PC-3 (cell line): ENCODE measurements at places on chromosomes 7 and 10. TPM values are rescaled to one million over a fixed set of nuclear protein-coding genes. Genes with fewer than 3 reads are reported as not detected.

- peak; percentile 70 for DNase-seq
Measured at GRCh38 chr10:59993931-59994330, 87.6 kb upstream of the CCDC6 start.

DNA sequence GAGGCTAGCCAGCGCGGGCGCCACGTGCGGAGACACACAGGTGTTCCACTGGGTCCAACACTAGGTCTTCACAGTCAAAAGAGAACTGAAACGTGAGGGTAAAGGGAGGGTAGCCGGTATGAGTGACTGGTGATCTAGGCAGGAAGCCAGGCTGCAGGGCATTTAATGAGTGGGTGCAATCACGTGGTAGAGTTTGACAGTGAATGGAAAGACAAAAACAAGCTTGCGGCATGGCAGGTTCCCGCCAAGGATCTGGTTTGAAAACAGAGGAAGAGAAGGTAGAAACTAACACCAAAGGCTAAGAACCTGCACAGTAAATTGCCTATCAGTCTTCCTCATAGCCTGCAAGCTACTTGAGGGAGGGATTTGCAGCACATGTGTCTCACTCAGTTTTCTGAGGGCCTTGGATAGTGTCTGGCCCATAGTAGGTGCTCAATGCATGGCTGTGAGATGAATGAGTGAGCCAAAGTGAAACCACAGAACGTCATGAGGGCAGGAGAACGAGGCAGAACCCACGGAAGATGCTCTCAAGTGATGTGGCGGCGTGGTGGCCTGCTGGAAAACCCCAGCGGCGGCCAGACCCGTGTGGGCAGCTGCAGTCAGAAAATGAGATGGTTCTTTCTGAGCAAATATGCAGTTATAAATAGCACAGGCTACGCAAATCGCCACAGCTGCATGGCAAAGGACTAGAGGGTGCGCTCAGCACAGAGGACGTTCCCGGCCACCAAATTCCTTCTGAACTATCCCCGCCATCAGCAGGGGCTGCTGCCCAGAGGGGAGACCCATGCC is 183.6 kb upstream of the NFE2L3 start:
- no peak for DNase-seq

DNA sequence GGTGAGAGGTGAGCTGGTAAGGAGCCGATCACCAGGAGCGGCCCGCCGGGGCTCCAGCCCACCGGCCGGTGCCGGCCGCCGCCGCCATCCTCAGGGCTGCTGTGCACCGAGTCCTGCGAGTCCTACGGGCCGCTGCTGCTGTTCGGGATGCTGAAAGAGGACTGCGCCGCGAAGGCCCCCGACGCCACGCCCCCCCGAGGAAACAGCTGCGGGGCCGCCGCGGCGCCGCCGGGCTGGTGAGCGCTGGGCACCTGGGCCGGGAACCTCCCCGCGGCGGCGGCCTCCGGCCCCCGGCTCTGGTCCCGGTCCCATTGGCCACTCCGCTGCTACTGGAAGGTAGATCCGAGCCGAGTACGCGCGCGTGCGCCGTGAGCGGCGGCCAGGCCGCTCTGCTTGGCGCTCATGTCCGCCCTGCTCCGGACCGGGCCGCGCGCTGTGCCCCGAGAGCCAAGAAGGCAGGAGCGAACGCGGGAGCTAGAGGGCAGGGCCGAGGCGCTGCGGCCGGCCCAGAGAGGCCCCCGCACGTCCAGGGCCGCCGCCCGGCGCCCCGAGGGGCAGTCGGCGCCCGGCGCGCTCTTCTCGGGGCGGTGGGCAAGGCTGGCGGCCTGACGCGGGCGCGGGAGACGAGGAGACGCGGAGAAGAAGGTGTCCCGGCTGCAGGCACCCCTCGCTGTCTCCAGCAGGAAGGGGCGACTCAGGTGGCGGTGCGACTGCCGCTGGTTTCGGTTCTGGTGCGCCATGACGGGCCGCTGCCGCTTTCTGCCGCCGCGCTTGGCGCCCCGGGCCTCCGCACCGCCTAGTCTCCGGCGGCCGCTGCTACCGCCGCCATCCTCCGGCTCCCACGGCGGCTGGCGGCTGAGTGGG is 121.3 kb upstream of the WIPF3 start:
- peak; percentile 77 for DNase-seq

DNA sequence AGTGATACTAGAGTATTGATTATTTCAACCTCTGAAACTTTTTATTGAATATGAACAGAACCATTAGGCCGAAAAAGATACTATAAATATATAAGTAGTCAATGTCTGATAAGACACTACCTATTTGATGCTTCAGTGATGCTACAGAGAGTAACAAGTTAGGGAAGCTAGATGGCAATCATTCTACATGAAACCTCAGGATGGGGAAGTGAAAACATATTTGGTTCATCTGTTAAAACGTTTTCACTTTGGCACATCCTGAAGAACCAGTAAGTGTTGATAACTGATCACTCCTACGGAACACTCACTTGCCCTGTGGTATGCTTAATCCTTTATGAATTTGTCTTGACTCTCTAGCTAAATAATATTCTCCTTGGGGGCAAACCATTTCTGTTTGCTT is 1064.9 kb downstream of the NXPH1 start:
- no peak for DNase-seq

- DNase-seq, result peak; percentile 100
Measured at GRCh38 chr10:35635576-35635975, 6.5 kb downstream of the FZD8 start.

DNA sequence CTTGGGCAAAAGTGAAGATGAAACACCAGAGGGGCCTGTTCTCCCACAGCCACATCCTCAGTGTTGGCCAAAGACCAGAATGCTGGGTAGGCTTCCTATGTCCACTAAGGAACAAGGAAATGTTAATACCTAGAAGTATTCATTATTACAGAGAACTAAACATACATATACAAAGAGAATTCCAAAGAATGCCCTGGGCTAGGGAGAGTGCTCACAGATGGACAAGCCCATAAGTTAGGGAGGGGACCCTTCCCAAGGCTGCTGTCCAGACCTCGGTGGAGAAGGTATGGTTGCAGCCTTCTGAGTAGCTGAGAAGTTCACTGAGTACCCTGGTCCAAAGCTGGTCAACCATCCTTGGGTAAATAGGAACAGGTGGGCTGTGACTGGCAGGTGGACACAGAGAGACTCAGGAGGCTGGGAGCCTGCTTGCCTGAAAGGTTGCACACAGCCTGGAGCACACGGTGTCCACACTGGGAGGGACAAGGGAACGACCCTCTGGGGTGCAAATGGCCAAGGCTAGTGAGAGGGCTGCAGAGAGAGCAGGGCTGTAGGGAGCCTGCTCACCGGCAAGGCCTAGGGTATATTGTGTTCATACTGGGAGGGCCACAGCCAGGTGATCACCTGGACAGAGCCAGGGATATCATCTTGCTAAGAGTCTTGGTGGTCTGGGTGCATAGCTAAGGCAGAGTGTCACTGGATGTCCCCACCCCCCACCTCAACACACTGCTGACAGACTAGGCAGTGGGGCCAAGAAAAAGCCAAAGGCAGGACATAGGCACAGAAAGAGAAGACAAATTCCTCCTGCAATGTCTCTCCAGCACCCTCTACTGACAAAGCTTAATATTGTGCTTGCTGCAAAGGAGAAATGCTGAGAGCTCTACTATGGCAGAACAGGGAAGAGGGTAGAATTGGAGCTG is 40.3 kb downstream of the CPVL start:
- peak; percentile 77 for DNase-seq

Gene LEP
- not detected in 2 replicates for total RNA-seq

DNA sequence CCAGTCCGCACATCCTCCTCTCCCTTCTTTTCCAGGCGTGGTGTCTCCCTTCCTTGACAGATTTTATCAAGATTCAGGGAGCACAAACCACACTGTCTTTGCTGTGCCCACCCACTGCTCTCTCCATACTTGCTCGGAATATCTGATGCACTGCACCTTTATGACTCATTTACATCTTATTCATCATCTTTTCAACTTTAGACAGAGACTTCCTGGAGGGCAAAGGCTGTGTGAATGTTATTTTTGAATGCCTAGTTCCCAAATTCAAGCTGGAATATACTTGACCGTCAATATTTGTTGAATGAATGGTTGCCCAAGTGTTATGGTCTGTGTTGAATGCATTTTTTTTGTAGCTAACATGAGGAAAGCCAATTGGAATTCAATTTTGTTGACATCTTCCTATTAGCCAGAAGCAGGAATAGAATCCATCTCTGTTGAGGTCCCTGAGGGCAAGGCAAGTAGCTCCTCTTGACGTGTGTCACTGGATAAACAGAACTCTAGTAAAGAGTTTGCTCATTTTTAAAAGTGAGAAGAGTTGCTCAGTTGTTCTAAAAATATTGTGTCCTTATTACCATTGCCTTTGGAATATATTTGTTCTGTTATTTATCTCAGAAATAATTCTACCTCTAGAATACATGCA is 95.0 kb downstream of the KLF6 start:
- DNase-seq, result peak; percentile 58

DNA sequence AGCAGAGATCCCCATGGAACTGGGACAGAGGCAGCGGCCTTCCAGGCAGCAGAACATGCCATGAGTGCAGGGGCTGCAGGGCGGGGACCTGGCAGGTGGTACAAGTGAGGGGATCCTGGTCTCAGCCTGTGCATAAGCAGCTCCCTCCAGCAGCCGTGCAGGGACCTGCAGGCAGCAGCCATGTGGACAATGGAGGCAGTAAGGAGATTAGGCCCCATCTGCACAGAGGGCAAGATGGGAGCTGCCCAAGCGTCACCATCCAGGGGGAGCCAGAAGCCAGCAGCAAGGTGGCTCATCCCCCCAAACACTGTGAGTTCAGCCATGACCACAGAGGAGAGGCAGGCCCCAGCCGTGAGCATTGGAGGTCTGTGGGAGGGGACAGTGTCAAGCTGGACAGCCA is 3.1 kb downstream of the DDC start:
- no peak for DNase-seq

- DNase-seq, result no peak
Measured at GRCh38 chr10:76769582-76769981, 868.0 kb downstream of the KCNMA1 start.

- no peak for DNase-seq
Measured at GRCh38 chr7:111866787-111867186, 304.5 kb upstream of the IMMP2L start.

Gene SPDYE6
- total RNA-seq, result not detected in 2 replicates

DNA sequence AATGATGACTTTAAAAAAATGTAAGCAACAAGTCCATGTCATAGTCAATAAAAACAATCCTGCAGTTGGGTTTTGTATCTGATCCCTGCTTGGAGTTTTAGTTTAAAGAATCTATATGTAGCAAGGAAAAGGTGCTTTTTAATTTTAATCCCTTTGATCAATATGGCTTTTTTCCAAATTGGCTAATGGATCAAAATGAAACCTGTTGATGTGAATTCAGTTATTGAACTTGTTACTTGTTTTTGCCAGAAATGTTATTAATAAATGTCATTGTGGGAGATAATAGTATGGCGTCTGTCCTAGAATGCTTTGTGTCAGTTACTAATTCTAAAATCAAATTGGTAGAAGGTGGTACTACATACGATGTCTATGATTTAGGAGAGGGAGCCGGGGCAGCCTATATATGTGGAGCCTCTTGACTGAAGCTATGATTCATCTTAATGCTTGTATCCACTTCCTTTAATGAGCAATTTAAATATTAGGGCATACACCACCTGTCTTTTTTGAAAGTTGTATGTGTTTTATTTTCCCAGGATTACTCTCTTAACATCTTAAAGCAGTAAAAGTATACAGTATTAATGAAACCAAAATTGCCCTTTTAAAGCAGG is 10.3 kb upstream of the PBLD start:
- peak; percentile 32 for DNase-seq
